ENCODE measurements at places on chromosomes 6 and 20.

- DNase-seq: no peak
Measured at GRCh38 chr20:38673725-38674091, 50.6 kb upstream of the SLC32A1 start.

GRCh38 chr6:46452312-46452917 is 38.8 kb downstream of the RCAN2 start:
- DNase-seq: no peak

GRCh38 chr6:134706153-134706552 is 243.7 kb downstream of the ALDH8A1 start:
- no peak for DNase-seq

- DNase-seq: no peak
Measured at GRCh38 chr6:25714765-25715164, 39.8 kb upstream of the SLC17A4 start.

GRCh38 chr6:137666202-137666774 is 172.1 kb upstream of the OLIG3 start:
- DNase-seq: no peak

- no peak for DNase-seq
Measured at GRCh38 chr6:43773050-43773979, 3.3 kb downstream of the VEGFA start.

DNA sequence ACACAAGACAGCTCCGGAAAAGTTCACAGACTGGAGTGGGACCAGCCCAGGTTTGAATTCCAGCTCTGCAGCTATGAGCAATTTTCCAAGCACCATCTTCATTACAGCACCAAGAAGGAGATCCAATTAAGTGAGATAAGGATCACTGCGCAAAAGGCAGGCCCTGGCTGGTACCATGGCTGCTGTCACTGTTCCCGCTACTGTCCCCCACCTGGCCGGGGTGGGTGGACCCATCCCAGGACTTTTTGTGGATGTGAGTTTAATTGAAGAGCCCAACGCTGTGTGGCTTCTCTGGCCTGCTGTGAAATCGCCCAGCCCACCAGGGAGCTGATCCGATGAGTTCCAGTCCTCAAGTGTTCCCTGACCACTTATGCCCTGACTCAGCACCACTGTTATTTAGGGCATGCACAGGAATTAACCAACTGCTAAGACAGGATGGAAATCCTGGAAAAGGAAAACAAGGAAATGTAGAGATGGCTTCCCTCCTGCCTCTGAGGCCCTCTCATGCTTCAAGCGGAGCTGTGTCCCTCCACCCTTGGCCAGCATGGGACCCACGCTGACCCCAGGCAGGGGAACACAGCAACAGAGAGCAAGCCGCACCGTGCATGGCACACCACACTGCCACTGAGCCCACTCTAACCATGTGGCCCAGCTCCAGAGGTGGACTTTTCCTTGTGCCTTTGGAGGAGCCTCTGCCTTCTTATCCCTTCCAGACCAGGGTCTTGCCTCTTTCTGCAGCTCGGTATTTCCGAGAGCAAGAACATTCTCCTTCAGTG is 150.0 kb upstream of the CST7 start:
- no peak for DNase-seq

GRCh38 chr6:80454661-80455365 is 348.3 kb downstream of the BCKDHB start:
- DNase-seq: no peak

DNA sequence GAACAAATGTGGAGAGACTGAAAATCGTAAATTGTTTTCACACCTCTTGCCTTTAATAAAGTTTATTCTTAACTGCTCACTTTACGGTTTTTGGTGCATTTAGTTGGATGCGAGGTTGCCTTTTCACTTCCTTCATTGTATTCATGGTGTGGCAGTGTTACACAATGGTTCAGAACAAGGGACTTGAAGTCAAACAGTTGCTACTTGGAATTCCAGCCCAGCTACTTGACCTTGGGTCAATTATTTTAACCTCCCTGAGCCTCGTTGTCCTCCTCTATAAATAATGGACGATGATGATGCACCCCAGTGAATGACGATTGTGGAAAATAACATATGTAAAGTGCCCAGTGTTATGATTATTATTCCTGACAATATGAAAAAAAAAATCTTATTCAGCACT is 72.3 kb downstream of the CARMIL1 start:
- DNase-seq: no peak

DNA sequence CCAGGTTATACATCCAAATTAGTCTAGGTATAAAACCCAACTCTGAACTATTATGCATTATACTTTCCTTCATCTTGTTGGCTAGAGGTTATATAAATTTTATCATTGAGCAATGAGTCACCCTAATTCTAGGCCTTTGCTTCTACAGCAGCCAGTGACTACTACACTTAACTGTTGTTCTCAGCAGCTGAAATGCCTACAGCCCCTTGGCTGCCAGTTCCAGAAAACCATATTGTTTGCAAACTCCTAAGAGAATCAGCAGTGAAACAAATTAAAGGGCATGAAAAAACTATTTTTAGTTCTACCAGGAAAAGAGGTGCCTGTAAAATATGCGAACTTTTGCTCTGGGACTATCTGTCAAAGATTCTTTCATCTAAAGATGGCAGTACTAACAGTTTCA is 292.8 kb downstream of the FRK start:
- no peak for DNase-seq

DNA sequence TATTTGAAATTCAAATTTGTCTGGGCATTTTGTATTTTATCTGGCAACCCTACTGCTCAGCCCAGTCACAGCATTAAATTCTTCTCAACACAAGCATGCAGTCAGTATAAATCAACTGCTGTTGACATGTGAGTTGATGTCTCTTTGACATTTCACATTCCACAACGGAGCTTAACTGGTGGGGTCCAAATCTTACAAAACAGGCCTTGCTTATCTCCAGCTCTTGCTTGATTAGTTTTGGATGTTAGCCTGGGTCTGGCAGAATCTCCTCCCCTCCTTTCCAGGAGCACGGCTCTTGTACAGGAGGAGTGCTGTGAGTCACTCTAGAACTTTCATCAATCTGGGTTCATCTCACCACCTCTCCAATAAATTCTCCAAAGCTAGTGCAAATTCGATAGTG is 80.8 kb upstream of the PHACTR1 start:
- no peak for DNase-seq

DNA sequence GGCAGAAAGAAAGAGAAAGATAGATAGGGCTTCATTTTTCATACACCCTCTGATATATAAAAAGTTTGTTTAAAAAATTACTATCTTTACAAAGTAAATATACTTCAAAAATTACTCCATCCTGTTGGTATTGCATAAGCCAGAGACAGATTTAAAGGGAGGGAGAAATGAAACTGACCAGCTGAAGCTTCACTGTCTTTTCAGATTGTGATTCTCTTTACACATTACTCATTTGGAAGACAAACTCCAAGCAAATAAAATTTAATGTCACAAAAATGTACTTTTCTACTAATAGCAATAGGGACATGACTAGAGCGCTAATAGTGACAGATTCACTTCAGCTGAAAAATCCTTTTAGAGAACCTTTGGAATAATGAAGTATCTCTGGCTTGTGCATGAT is 38.6 kb upstream of the MARCKS start:
- no peak for DNase-seq

DNA sequence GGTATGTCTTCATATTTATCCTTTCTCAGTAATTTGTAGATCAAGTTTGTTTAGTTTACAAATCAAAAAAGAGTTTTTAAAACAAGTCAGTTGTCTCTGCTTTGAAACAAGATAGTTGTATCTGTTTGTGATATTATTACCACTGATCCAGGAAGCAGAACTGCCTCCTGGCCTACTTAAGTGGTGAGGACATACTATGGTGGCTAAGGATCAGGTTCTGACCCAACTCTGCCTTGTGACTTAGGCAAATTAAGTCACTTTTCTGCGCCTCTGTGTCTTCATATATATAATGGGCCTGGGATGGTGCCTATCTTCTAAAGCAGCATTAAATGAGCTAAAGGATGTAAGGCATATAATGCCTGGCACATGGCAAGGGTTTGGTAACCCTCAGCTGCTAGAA is 8.7 kb downstream of the ANKS1A start:
- no peak for DNase-seq

GRCh38 chr6:48658915-48659314 is 547.9 kb upstream of the PTCHD4 start:
- DNase-seq: no peak

DNA sequence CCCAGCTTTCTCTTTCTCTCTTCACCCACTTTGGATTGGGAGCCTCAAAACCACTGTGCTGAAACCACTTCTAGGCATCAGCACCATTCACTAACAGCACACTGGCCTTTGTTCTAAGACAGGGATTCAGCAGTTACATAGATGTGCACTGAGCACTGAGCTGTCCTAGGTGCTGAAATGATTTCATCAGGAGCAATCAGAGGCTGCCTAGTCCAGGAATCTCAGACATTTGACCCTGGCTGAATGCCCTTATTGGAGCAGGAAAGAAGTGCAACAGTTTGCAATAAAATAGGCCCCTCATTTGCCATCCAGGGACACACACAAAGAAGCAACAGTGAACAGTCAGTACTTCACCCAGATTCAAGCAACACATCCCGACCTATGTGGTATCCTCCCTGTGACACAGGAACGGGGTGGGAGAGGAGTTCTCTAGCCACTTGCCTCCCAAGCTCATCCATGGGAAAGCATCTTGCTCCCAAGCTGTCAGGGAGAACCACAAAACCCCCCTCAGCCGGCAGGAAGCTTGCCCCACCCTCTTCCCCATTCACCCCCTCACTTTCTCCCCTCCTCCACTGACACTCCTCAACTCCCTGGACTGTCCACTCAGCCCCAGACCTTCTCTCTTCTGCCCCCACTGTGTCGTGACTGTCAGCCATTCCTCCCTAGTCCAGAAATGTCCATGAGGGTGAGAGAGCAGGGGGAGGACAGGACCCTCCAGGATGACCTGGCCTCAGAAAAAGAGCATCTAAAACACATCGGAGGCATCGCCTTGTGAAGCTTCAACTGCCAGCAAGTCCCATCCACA is 304.4 kb downstream of the PREX1 start:
- DNase-seq: no peak

DNA sequence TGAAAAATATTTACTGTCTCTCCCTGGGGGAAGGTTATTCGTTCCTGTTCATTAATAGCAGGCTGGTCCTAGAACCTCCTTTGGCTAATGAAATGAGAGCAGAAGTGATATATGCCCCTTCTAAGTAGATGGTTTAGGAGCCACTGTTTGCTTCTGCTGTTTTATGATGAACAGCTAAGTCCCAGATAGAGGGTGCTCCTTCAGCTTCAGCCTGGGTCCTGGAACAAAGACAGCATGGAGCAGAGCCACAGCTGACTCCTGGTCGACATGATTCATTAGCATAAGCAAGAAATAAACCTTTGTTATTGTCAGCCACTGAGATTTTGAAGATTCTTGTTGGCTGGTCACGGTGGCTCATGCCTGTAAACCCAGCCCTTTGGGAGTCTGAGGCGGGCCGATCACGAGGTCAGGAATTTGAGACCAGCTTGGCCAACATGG is 47.8 kb upstream of the ARMC2 start:
- no peak for DNase-seq

- DNase-seq: no peak
Measured at GRCh38 chr6:157196391-157196790, 126.9 kb downstream of the TMEM242 start.

DNA sequence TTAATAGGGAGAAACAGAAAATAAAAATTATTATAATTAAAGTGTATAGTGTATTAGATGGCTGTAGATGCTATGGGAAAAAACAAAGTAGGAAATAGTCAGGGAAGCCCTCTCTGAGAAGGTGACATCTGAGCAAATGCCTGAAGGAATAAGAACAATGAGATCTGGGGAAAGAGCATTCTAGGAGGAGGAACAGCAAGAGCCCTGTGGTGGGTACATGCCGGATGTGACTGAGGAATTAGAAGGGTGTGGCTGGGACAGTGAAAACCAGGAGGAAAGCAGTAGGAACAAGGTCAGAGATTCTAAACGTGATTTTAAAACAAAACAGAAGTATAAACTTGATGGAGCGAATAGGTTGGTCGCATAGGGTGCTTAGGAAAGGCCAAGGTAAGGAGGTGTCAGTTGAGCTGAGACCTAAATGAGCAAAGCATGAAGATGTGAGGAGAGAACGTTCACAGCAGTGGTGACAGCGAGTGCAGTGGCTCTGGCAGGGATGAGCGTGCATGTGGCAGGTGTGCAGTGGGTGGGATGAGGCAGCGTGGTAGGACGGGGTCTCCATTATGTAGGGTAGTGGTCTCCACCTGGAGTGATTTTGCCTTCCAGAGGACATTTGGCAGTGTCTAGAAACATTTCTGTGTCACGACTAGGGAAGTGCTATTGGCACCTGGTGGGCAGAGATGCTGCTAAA is 97.1 kb upstream of the MRPS10 start:
- DNase-seq: no peak

GRCh38 chr6:48817333-48818051 is 645.6 kb downstream of the MMUT start:
- no peak for DNase-seq

- DNase-seq: no peak
Measured at GRCh38 chr6:21997119-21998037, 299.5 kb downstream of the PRL start.

DNA sequence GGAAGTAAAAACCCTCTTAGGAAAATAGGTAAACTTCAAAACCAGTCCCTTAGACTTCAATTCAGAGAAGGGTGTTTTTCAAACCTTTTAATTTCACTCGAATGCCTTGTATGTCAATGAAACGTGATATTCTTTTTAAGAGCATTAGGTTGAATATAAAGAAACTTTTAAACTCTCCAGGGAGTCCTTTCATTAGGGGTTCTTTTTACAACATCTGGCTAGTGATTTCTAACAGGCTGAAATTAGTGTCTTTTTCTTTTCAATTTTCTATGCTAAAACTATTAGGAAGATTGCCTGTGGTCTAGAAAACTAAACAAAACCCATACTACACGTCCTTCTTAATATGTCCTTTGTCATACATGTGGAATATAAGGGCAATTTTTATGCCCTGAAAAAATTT is 569.7 kb upstream of the CITED2 start:
- DNase-seq: no peak

- DNase-seq: no peak
Measured at GRCh38 chr20:45322952-45323383, 14.9 kb upstream of the MATN4 start.

- DNase-seq: no peak
Measured at GRCh38 chr20:24917797-24918578, 31.1 kb upstream of the CST7 start.

GRCh38 chr20:15475483-15475882 is 1097.8 kb downstream of the KIF16B start:
- DNase-seq: no peak

Data from stimulated activated CD8-positive, alpha-beta memory T cell treated with anti-CD3 and anti-CD28 coated beads, Interleukin-7, amount 100 ng/mL, for 48 hours (primary cell).